ENCODE measurements at places on chromosomes 3 and 15.

GRCh38 chr3:84547971-84548970 lies 410.5 kb upstream of the CADM2 start:
- DNase-seq, result peak; percentile 53

GRCh38 chr15:93179700-93180102 lies 90.7 kb upstream of the RGMA start:
- DNase-seq, result no peak

- no peak for DNase-seq
Measured at GRCh38 chr3:141114816-141115460, 63.8 kb downstream of the SPSB4 start.

- DNase-seq, result no peak
Measured at GRCh38 chr15:94205366-94205765, 26.0 kb upstream of the MCTP2 start.

DNA sequence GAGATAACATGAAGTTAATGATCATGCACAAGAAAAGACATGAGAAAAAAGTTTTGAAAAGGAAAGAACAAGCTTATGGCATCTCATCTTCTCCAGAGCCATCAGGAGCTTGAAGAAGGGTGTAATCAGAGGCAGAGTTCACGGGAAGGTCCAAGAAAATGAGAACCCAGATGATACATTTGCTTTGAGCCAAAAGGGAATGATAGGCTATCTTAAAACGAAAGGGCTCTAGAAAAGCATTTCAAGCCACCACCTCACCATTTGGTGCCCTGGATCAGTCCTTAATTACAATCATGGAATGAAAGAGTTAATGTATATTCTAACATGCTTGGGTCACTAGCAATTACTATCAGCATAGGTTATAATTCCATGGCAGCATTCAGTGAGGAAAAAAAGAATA lies 781.8 kb downstream of the ROBO1 start:
- no peak for DNase-seq

DNA sequence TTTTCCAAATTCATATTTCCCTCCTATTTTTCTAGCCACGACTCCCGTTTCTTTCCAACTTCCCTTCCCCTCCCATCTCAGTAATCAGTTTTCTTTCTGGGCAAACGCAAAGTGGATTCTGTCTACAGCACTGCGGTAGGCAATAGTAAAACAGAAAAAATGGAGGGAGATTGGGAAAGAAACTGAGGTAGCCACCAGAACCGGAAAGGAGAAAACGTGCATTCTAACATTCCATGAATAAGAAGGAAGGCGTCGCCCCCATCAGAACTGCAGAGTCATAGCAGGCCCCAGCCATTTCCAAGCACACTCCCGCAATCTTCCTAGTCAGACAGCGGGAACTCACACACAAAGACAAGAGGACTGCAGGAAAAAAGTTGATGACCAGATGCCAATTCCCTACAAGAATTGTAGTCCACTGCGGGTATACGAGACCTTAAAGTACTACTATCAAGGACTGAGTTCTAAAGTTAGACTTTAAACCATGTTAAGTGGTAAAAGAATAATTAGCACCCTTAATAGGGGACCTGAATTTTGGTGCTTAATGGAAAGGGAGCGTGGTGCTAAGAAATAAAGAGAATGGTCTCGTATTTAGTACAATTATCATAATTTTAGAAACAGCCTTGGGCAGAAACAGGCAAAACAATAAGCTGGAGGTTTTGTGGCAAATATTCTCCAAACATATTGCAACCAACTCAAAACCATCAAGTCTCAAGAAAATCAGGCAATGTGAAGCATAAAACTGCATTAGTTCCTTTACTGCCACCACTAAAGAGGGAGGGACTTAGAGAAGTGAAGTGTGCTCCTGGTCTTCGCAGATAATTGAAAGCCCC lies 1.4 kb downstream of the PFN2 start:
- peak; percentile 73 for DNase-seq

GRCh38 chr15:98673133-98673532 lies 24.8 kb downstream of the IGF1R start:
- no peak for DNase-seq

- DNase-seq, result no peak
Measured at GRCh38 chr3:47874913-47875312, 72.0 kb downstream of the DHX30 start.

- DNase-seq, result no peak
Measured at GRCh38 chr3:197793247-197793646, 2.2 kb downstream of the LRCH3 start.

- DNase-seq, result no peak
Measured at GRCh38 chr15:92657486-92657885, 1.9 kb upstream of the FAM174B start.

GRCh38 chr3:130354430-130354829 lies 9.0 kb downstream of the COL6A5 start:
- DNase-seq, result no peak

DNA sequence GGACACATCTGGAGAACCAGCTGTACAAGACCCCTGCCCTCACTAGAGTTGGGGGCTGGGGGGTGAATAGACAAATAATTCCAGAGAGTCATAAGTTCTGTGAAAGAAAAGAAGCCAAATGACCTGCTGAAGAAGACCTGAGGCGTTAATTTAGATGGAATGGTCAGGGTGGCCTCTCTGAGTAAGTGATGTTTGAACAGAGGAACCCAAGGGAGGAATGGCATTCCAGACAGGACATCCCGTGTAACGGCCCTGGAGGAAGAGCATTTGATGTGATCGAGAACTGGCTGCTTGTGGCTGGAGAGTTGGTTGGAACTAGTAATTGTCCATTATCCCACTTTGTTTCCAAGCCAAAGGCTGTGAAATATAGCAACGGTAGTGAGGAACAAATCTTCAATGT lies 1.7 kb downstream of the NR2C2 start:
- DNase-seq, result no peak

GRCh38 chr15:72021604-72022003 lies 96.3 kb downstream of the MYO9A start:
- no peak for DNase-seq

GRCh38 chr3:113507501-113508067 lies 7.4 kb downstream of the SPICE1 start:
- DNase-seq, result peak; percentile 39

Measured in NCI-H1092 treated with DMSO at 0.1 percent for 48 hours (cell line).